Omental fat pad (tissue), 4 donors: ENCODE measurements at places on chromosomes 7 and 10.

GRCh38 chr10:130489891-130490290, 353.7 kb downstream of the GLRX3 start:
- DNase-seq = no peak

- no peak for DNase-seq
Observed at GRCh38 chr7:49624611-49625010, 148.8 kb upstream of the VWC2 start.

GRCh38 chr7:50342616-50343114, 38.1 kb downstream of the IKZF1 start:
- DNase-seq = no peak

GRCh38 chr7:22443370-22444180, 56.4 kb downstream of the STEAP1B start:
- no peak for DNase-seq

DNA sequence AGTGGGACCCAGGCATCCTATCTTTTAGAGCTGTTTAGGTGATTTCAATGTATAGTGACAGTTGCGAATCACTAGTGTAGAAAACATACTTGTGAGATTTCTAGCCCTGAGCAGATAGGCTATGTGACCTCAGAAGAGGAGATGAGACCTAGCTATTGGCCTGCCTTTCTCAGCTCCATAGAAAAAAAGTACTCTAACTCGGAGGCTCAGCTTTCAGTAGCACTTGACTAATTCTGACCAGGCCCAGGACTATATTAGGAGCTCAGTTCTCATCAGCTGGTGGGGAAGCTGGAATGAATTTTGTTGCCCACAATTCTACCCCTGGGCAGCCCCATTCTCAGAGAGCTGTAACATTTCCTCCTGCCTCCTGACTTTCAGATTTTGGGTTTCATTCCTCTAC, 179.9 kb upstream of the NAMPT start:
- DNase-seq = no peak

DNA sequence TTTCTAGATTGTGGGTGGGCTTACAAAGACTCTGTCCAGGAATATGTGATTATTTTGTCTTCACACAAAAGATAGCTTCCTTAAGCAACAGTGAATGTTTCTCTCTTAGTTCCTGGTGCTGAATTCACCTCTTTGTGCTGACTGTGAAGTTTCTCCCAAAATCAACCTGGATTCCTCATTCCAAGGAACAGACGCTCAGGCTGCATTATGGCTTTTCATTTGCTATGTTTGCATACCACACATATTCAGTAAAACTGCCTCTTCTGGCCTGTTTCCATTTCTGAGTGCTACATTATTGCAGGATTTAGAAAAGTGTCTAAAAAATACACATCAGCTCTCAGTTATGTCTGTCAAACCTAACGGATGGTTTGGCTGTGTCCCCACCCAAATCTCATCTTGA, 21.5 kb downstream of the MACROH2A2 start:
- DNase-seq = no peak

GRCh38 chr7:27453702-27454405, 208.8 kb downstream of the HIBADH start:
- no peak for DNase-seq

GRCh38 chr10:123637326-123637880, 28.8 kb upstream of the GPR26 start:
- DNase-seq = no peak

DNA sequence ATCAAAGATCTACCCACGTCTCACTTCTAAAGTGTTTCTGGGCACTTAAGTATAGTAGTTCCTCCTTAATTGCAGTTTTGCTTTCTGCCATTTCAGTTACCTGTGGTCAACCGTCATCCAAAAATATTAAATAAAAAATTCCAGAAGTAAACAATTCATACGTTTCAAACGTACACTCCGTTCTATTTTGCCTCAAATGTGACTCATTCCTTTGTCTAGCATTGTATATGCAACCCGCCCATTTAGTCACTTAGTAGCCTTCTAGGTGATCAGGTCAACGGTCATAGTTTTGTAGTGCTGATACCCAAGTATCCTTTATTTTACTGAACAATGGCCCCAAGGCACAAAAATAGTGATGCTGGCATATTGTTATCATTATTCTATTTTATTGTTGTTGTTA, 33.8 kb downstream of the HGF start:
- DNase-seq = no peak

DNA sequence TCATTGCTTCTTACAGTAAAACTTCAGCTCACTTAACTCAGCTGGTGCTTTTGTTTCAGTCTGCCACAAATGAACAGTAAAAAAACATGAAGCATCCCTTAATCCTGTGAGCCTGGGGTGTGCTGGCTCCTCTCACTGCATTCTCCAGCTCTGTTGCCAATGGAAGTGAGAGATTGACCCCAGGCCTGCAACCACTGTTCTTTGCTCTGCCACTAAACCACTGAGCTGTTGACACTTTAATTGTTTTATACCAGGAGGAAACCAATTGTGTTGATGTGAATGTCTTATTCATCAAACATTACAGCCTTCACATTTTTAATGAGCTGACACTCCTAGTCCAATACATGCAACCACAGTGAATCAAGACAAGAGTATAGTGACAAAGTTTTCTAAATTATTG, 69.4 kb upstream of the FZD1 start:
- DNase-seq = no peak

GRCh38 chr7:54712820-54713219, 46.2 kb downstream of the SEC61G start:
- DNase-seq = no peak

- no peak for DNase-seq
Observed at GRCh38 chr7:24896031-24896501, 83.9 kb downstream of the OSBPL3 start.

DNA sequence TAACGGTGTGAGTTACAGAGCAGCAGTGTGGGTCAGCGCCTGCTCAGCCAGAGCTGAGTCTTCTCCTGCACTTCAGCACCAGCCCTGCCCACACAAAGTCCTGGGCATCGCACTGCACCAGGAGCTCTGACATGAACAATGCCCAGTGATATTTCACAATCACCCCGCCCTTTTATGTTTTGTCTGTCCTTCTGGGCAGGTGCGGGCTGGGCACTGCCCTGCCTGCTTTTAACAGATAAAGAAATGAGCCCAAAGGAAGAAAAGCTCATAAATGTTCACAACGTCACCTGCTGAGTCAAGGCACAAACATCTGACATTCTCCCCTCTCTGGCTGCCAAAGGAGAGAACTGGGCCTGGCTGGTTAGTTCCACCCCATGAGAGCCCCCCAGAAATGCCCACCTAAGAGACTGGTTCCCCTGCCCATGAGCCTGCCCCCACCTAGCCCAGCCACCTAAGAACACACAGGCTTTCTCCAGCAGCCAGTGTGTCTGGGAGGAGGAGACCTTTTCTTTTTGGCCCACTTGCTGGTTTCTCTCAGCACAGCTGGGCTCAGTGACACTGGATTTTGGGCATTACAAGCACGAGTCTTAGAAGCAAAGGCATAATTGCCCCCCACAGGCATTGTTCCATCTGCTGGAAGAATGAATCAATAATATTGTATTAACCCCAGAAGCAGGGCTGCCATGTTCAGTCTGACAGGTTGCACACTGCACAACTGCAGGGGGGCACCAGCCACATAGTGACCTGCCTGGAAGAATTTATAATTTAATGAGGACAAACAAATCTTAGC, 22.3 kb downstream of the CALML3 start:
- no peak for DNase-seq

- DNase-seq = no peak
Observed at GRCh38 chr10:62005687-62006086, 104.2 kb downstream of the ARID5B start.

GRCh38 chr7:102898532-102898859, 14.3 kb upstream of the LRRC17 start:
- no peak for DNase-seq
